Hindlimb muscle (tissue), 1 donor: ENCODE measurements at places on chromosomes 7 and 10.

- no peak for DNase-seq
Measured at GRCh38 chr10:133091316-133091715, 3.6 kb downstream of the ADGRA1 start.

GRCh38 chr10:132110713-132111112 lies 45.0 kb downstream of the JAKMIP3 start:
- DNase-seq: no peak

GRCh38 chr7:424961-425793 lies 94.5 kb downstream of the PDGFA start:
- DNase-seq: no peak

GRCh38 chr7:157418204-157419034 lies 81.6 kb downstream of the DNAJB6 start:
- DNase-seq: no peak

GRCh38 chr10:3538656-3539531 lies 246.1 kb downstream of the KLF6 start:
- no peak for DNase-seq

DNA sequence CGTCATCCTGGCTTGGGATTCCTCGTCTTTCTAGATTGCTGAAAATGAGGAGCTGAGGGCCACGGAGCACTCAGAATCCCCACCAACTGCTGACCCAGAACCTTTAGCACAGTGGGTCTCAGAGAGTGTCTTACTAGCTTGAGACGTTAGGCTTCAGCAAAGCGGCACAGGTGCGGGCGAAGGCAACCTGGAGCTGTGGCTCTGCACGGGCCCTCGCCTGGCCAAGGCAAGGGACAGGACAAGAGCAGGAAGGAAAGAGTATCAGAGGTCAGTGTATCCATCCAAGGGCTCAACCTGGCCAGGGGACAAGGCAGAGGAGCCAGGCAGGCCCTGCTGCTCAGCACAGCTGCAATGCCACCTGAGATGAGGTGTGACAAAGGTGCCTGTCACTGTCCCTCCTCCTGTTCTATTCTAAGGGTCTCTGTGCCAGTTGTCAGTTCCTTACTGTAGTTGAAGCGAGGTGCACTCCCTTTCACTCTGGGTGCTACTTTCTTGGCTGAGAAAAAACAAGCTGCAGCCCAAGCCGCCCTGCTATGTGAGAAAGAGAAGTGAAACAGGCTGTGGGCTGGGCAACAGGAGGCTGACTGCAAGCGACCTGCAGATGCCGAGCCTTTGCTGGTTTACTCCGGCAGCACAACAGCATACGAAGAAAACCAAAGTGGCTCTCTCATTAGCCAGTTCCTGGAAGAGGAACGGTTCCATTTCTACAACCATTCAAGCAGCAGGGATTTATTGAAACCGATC lies 33.3 kb upstream of the KDM7A start:
- no peak for DNase-seq

DNA sequence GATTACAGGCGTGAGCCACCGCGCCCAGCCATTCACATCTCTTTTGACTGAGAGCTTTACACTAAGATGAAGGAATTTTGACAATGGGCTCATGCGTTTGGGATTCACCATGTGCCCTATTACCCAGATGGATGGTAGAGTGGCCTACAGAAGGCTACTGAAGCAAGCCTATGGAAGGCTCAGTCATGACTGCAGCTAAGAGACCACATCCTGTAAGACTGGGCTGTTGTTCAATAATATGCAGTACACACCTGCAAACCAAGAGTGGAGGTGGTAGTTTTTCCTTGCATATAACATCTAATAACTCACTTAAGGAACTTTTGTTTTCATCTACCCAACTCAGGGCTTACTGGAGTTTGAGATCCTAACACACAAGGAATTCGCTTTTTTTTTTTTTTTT lies 6.1 kb upstream of the WIPI2 start:
- DNase-seq: no peak

DNA sequence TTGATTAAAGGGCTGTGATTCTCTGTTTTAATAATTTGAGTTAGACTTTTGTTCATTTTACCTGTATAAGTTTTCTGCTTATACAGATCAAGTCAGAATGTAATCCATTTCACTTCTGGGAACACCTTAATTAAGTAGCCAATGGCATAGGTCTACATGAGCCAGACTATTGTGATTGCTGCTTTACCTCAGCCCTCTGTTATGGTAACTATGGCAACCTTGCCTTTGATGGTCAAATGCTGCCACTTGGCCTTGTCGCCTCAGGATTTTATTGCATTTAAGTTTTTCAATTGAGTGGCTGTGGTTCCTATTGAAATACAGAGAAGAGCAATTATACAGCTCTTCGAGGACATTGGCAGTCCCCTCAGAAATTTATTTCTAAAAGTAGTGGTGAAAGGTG lies 64.3 kb upstream of the TMEM106B start:
- DNase-seq: no peak

DNA sequence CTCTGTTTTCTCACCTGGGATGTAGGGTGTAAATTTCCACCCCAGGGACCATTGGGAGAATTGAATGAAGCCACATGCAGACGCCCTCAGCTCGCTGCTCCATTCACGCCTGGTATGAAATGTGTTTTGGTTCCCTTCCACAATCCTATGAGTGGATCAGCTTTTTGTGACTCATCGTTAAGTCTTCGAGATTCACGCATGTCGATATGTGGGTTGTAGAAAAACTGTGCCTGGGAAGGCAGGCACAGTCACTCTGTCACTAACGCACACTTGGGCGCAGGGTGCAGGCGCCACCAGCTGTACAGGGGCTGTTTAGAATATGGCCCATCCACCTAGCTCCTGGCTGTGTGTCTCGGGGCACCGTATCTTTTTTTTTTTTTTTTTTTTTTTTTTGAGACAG lies 64.2 kb upstream of the SH2B2 start:
- DNase-seq: no peak

DNA sequence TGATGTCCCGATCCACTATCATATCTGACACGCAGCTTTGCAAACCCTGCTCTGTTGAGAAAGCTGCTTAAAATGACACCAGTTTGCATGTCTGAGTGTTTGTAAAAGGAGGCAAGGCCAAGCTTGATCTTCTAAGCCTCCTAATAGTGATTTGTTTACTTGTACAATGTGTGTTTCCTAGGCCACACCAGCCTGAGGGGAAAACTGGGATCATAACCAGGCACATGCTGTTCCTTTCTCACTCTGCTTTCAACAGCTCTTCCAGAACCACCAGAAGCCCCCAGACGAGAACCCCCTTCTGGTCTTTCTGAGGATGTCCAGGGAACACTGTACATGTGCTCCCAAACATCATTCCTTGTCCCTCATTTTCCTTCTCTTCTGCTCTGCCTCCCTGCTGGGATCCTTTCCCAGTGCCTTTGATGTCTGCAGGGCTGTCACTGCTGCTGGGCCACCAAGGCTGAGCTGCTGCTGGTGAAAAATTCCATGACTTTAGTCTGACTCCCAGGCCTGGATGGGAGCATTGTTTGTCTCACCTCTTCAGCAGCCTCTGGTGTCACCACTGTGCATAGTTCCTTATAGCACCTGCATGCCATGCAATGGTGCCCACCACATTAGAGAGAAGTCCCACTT lies 4.0 kb upstream of the LGI1 start:
- no peak for DNase-seq

GRCh38 chr7:155585951-155586350 lies 39.6 kb upstream of the CNPY1 start:
- DNase-seq: no peak

DNA sequence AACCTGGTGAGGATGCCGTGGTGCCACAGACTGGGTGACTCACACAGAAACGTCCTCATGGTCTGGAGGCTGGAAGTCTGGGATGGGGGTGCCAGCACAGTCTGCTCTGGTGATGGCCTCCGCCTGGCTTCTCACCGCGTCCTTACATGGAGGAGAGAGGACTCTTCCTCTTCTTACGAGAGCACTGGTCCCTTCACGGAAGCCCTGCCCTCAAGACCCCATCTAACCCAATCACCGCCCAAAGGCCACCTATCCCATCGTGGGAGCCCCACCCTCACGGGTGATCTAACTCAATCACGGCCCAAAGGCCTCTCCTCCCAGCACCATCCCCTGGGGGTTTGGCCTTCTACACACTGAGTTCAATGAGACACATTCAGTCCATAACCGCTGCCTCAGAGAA lies 137.7 kb downstream of the PTPRN2 start:
- DNase-seq: no peak

DNA sequence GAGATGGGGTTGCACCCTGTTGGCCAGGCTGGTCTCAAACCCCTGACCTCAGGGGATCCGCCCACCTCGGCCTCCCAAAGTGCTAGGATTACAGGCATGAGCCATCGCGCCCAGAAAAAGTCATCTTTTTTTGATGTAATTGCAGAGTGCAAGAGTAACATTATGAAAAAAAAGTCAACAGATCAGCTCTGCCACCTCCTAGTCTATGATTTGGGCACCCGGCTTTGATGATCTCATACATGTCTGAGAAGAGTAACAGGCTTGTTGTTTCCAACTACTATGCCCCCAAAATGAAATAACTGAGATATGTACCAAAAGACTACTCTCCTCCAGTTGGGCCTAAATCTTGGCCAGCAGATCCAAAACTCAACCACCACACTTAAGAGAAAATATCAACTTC lies 40.8 kb downstream of the VOPP1 start:
- no peak for DNase-seq

DNA sequence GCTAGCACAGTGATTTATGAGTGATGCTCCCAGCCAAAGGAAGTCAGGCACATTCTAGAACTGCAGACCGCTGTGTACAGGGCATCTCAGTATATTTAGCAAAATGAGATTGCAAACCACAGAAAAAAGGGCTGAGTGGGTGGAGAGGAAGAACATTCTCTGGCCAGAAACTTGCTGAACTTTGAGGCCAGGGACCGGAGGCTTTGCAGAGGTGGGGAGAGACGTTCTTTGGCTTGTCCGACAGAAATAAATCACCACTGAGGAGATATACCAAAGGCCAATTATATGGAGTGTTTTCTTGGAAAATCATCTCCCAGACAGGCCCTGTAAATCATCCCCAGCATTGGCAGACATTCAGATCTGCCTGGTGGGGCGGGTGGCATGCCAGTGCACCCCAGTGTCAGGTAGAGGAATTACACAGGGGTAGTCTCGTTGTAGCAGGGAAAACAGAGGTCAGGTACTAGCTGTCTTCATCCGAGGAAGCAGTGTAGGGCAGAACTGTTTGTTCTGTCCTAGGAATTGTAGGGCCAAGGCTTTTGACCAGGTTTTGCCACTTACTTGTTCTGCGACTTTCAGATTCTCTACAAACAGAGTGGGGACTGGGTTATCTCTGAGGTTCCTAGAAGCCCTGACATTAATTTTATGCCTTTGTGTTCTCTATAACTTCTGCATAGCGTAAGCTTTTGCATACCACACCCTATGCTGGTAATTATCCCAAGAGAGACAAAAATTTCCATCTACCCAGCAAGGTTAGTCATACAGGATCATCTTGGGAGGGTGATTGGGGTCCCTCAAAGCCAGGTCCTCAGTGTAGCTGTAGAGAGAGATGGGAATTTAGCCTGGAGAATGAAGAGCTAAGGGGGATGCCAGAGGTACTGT lies 655.6 kb downstream of the LRMDA start:
- DNase-seq: peak; percentile 45

- DNase-seq: no peak
Measured at GRCh38 chr10:108574233-108574632, 1349.1 kb downstream of the XPNPEP1 start.

- no peak for DNase-seq
Measured at GRCh38 chr7:20514364-20514763, 101.1 kb upstream of the ABCB5 start.

DNA sequence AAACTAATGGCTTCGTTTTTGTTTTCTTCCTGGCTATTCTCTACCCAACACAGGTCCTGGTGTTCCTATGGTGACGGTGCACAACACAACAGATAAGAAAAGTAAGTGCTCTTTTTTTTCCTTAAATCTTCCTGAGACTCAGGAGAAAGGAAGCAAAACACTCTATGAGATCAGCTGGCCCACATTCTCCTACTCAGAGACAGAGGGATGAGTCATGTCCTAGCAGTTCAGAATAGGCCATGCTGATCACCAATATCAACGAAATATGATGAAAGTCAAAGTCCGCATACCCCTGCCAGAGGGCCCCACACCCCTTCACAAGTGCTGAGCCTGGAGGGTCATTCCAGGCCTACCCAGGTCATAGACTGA lies 149.2 kb downstream of the PAXIP1 start:
- no peak for DNase-seq

GRCh38 chr10:116076621-116077020 lies 196.4 kb downstream of the GFRA1 start:
- no peak for DNase-seq

GRCh38 chr10:112954974-112955581 lies 5.0 kb downstream of the TCF7L2 start:
- DNase-seq: no peak

DNA sequence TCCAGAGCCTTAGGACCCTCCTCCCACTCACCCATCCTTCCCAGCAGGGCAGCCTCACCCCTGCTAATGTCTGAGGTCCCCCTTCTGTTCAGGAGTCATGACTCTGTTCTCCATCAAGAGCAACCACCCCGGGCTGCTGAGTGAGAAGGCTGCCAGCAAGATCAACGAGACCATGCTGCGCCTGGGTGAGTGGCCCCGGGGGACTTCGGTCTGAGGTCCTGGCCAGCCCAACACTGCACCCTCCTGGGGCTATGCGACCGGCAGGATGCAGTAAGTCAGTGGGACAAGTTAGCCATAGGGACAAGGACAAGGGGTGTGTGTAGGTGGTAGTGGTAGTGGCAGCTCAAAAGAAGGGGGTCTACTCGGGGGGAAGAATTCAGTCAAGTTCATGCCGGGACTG lies 16.2 kb upstream of the AHCYL2 start:
- DNase-seq: no peak

DNA sequence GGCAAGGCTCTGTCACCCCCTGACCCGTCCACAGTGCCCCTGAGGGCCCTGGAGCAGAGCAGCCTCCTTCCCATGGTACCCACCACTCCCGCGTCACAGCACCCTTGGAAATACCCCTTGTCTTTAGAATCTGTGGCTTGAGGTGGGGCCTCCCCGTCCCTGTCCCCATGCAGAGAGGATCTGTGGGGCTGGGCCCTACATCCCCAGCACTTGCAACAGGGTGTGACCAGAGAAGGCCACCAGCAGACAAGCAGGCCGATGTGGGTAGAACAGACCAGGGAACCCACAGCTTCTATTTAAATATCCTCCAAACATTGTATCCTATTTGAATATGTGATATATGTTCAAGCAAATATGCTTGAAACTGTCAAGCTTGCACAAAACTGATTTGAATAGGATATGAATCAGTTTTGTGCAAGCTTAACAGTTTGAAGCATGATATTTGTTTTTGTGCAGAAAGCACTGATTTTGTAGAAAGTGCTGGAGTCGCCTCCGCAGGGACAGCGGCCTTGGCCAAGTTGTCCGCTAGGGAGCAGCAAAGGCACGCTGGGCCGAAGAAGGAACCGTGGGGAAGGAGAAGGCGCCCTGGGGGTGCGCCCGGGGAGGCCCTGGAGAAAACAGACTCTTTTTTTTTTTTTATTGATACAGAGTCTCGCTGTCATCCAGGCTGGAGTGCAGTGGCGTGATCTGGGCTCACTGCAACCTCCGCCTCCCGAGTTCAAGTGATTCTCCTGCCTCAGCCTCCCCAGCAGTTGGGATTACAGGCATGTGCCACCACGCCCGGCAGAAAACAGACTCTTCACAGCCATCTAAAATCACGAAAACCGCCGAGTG lies 2.2 kb downstream of the CFAP46 start:
- DNase-seq: no peak

- no peak for DNase-seq
Measured at GRCh38 chr10:12098966-12099365, 30.2 kb downstream of the DHTKD1 start.
